ENCODE measurements at places on chromosomes 11 and 22. TPM values are rescaled to one million over a fixed set of nuclear protein-coding genes. Genes with fewer than 3 reads are reported as not detected.

Gene FOLH1
- polyA plus RNA-seq = 2.7 TPM

Gene MMP27
- polyA plus RNA-seq = not detected

Gene UBQLN3
- polyA plus RNA-seq = not detected

Gene SLC25A22
- 11.1 TPM for polyA plus RNA-seq

Gene DKK3
- polyA plus RNA-seq = 113 TPM

Gene KRTAP5-1
- polyA plus RNA-seq = 0.67 TPM

Gene NR1H3
- 16.8 TPM for polyA plus RNA-seq

Gene OR51I1
- not detected for polyA plus RNA-seq

Gene ALDH3B1
- 7.1 TPM for polyA plus RNA-seq

Gene INCENP
- polyA plus RNA-seq = 26.7 TPM

Gene NAALADL1
- 7.1 TPM for polyA plus RNA-seq

GRCh38 chr11:73386016-73386415 lies 9.8 kb downstream of the RELT start:
- no peak for DNase-seq

- peak; percentile 41 for DNase-seq
Measured at GRCh38 chr11:35852056-35852455, 91.8 kb upstream of the LDLRAD3 start.

GRCh38 chr11:9831122-9831521 lies 167.2 kb downstream of the SWAP70 start:
- DNase-seq = no peak

DNA sequence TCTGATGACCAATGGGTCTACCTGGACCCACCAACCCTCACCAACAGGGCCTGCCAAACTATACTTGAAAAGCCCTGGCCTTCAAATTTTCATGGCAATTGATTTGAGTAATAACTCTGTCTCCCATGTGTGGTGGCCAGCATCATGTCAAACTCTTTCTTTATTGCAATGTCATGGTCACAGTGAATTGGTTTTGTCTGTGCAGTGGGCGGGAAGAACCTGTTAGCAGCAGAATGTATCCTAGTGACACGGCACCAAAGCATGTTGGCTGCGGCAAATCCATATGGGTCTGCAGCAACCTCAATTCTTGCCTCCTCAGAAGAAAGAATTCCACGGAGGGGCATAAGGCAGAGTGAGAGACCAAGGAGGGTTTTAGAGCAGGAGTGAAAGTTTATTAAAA lies 19.6 kb upstream of the TMEM123 start:
- no peak for DNase-seq

DNA sequence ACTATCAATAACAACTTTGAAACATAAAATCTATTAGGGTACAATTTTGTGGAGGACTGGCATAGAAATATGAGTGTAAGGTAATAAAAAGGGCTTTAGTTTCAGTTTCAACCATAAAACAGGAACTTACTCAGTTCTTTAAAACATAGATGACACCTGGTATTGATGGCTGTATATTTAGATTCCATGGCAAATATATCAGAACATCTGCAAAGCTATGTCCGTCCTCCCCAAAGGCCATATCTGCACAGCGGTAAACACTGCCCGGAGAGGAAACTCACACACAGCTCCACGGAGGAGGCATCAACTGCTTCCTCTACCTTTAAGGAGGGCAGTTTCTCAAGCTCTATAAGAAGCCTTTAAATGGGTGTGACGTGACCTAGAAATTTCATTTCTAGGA lies 993.3 kb downstream of the BRD1 start:
- no peak for DNase-seq

DNA sequence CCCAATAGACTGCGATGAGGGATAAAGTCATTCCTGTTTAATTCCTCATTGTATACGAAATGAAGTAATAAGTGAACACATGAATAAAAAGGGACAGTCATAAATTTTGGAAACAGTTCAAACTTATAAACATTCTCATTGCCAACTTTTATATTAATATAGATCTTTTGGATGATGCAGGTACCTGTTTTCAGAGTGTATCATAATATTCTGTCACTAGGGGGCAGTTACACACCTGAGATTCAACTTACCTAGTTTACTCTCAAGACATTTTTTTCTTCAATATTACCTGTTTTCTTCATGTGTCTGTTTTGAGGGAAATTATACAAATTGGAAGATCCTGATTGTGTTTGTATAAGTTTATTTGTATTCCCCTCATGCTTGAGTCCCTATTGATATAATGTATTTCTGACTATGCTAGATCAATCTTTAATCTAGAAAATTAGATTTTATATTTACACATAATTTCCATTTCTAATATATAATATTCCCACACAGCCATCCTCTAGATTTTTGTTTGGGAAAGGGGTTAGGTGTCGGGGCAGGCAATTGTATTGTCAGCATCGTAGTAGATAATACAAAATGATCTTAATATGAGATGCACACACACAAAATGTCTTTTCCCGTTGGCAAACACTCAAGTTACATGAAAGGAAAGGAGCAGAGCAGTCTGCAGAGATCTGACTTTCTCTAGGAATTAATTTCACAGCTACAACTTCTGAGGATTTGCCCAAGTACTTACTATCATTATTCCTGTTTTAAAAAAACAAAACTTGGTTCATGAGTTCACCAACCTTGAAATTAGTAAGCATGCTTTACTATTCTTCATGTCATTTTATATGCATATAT lies 18.4 kb downstream of the FDX1 start:
- DNase-seq = peak; percentile 34

DNA sequence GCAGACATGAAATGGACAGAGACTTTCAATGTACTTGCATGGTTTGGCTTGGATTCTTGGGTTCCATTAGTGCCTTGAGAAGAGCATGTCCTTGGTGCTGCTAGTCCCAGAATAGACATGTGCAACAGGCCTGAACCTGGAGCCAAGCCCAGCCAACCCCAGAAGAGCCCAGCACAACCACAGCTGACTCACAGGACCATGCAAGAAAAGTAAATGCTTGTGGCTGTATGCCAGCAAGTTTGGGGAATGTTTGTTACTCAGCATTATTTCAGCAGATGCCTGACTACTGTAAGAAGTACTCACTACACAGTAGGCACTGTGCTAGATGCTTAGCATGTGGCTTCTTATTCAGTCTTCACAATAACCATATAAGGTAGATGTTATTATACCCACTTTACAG lies 39.2 kb upstream of the HMGXB4 start:
- no peak for DNase-seq

GRCh38 chr11:117022526-117022925 lies 75.7 kb downstream of the SIK3 start:
- DNase-seq = no peak

- no peak for DNase-seq
Measured at GRCh38 chr11:115377882-115378296, 126.3 kb downstream of the CADM1 start.

DNA sequence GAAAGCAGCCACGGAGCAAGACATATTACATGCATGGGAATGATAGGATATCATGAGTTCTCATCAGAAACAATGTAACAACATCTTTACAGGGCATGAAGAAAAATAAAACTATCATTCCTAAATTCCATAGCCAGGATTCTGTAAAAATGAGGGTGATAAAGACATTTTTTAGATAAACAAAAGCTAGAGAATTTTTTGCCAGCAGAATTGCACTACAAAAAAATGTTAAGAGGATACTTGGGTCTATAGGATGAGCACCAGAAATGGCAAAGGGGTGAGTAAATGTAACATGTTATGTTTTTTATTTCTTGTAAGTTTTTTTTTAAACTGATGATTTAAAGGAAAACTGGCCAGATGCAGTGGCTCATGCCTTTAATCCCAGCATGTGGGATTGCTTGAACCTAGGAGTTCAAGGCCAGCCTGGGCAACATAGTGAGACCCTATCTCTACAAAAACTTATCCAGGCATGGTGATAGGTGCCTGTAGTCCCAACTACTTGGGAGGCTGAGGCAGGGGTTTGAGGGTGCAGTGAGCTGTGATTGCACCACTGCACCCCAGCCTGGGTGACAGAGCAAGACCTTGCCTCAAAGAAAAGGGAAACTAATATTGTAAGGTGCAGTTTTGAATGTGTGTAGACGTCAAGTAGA lies 33.2 kb downstream of the TBX1 start:
- no peak for DNase-seq

DNA sequence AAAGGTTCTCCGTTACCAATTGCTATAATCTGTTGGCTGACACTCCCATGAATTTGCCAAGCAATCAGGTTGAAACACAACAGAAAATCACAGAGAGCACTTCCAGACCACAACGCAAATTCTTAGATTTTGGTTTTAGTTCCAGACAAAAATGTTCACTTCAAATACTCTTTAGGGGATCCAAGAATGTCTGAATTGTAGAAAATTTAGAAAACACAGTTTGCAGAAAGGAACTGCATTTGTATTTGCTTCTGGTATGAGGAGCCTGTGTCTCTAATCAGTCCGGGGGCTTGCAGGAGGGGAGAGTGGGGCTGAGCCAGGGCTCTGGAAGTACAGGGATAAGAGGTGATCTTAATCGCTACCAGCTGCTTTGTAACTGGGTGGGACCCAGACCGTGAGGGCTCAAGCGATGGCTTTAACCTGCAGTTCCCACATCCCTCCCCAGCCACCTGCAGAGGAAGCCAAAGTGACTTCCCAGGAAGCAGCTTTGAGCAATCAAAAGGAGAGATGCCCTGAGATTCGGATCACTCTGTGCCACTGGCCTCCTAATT lies 18.7 kb downstream of the SCUBE2 start:
- DNase-seq = peak; percentile 64

- DNase-seq = no peak
Measured at GRCh38 chr11:116712428-116712827, 60.4 kb downstream of the BUD13 start.

DNA sequence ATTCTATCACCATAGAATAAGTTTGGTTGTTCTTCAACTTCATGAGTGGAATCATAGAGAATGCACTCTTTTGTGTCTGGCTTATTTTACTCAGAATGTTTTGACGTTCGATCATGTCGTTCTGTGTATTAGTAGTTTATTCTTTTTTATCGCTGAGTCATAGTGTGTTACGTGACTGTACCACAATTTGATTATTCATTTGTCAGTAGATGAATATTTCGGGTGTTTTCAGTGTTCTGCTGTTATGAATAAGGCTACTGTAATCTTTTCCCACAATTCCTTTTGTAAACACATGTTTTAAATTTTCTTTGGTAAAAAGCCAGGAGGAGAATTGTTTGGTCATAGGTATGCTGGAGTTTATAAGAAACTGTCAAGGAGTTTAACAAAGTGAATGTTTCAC lies 279.9 kb upstream of the B3GAT1 start:
- no peak for DNase-seq

Data from muscle of back (tissue), 13 donors.